Endothelial cell (in vitro differentiated cells): ENCODE measurements at places on chromosomes 4 and X. TPM values are rescaled to one million over a fixed set of nuclear protein-coding genes. Genes with fewer than 3 reads are reported as not detected.

DNA sequence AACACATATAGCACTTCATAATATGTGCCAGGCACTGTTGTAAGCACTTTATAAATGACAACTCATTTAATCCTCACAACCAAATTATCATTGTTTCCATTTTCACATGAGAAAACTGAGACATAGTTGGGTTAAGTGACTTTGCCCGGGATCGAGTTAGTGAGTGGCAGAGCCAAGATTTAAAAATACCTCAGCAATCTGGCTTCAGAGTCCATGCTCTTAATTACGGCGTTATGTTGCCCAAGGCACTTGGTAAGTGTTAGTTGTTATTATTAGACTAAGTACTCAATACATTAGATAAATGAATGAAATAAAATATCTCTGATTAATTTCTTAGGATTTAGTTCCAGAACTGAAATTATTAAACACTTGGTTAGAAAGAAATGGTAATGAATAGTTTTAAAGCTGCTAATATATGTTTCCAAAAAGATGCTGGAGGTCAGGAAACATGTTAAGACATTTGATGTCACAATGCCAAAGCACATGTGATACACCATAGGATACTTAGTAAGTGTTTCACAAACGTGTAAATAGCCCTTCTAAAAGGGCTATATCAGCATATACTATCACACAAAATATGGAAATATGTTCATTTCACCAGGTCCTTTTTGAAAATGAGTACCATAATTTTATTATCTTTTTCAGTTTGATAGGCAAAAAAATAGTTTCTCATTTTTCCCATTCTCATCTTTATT is 301.9 kb downstream of the GPAT3 start:
- no peaks in the 10 kb centered on the region for H3K27me3 ChIP-seq
- H3K4me1 ChIP-seq, result no peaks in the 10 kb centered on the region

DNA sequence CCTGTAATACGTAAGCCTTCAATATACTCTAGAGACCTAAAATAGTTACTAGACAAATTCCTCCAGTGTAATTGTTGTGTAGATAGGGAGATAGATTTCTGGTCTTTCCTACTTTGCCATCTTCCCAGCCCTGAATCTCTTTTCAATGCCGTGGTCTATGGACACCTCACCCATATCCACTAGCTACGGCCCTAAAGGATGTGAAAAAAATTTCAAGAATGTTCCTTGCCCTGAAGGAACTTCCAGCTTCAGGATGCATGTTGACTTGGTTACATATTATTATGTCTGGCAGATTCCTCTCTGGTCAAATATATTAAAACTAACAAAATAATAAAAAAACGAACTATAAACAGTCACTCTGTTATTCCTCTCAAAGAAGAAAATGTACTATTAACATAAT is 52.4 kb upstream of the TSPAN5 start:
- no peak overlapping the region for H3K27ac ChIP-seq
- H3K4me3 ChIP-seq, result no peak overlapping the region
- no peaks in the 10 kb centered on the region for H3K27me3 ChIP-seq
- DNase-seq, result no peak
- H3K36me3 ChIP-seq, result peaks cover 5% of the 10 kb centered on the region
- H3K4me1 ChIP-seq, result peaks cover 4% of the 10 kb centered on the region

DNA sequence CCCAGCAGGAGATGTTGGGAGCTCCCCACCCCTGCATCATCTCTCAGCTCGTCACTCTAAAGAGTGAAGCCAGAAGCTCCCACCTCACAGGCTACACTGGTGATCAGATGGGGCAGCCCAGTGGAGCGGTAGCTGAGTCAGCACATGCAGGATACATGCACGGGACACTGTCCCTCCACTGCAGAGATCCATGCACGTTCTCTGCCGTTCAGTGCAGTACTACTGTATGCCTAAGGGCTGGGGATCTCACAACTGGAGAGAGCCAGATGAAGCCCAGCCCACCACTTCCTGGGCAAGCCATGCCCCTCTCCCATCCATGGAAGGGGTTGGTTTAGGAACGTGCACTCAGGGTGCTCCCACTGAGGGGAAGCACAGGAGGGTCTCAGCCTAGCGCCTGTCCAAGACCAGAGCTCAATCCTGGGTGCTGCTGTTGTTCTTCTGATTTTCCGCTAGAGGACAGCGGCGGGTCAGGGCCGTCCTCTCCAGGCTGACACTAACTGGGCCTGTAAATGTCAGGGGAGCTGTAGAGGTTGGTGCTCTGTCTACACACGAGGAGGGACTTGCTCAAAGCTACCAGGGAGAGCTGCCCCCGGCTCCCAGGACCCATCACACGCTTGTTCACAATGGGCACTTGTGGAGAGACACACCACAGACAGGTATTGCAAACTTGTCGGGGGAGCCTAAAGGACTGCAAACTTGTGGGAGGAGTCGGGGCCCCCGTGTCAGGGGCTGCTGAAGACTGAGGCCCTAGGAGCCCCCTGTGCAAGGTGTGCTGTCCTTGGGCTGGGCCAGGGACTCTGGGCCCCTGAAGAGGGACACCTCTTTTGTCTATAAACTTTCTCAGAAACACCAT is 18.2 kb upstream of the ABLIM2 start:
- no peak overlapping the region for H3K4me3 ChIP-seq
- H3K36me3 ChIP-seq, result no peaks in the 10 kb centered on the region
- no peak overlapping the region for H3K27ac ChIP-seq
- peak; percentile 67 for DNase-seq

Gene TMEM150C
- 10.5 TPM for total RNA-seq

GRCh38 chrX:110795645-110796406 is at the start of gene CHRDL1:
Gene CHRDL1 (minus strand): TSS chrX:110795817. CDS start chrX:110792181, 3,636 bp downstream.
- peak within 1 kb of the TSS; percentile 86 for H3K4me3 ChIP-seq
- no peaks in the 10 kb centered on the region for H3K4me1 ChIP-seq
- DNase-seq, result peak; percentile 8
- H3K36me3 ChIP-seq, result no peaks in the 10 kb centered on the region
- H3K27ac ChIP-seq, result no peak within 1 kb of the TSS

DNA sequence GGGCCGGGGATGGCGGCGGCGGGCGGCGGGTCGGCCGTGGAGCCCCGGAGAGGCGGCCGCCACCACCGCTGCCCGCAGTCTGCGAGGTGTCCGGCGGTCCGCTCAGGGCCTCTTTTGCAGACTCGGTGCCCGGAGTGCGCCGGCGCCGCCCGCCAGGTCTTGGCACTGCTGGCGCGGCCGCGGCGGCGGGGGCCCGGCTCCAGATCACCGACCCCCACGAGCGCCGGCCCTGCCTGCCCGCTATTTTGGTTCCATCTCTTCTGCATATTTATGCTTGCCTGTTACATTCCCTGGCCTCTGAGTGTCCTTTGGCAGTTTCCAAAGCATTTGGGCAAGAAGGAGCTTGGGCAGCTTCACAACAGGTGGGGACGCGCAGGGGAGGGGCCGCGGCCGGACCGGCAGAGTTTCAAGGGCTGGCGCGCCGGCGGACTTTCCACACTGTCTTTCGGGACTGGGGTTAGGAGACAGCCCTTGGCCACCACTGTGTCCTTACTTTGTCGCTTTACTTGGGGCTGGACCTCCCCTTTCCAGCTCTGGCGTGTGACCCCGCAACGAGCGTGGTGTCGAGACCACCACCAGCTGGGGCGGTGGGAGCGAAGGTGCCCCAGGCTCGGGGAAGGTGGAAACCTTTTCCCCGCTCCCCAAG is 668 bp upstream of the TAPT1 start:
- peak overlapping the region; percentile 87 for H3K27ac ChIP-seq
- H3K27me3 ChIP-seq, result peaks cover 4% of the 10 kb centered on the region
- peak overlapping the region; percentile 95 for H3K4me3 ChIP-seq
- DNase-seq, result peak; percentile 51

- no peak overlapping the region for H3K27ac ChIP-seq
- H3K4me1 ChIP-seq, result peaks cover 6% of the 10 kb centered on the region
- no peaks in the 10 kb centered on the region for H3K36me3 ChIP-seq
- no peak for DNase-seq
- peaks cover 5% of the 10 kb centered on the region for H3K27me3 ChIP-seq
These were observed 39.8 kb downstream of the JAKMIP1 start for GRCh38 chr4:6160536-6160935.

DNA sequence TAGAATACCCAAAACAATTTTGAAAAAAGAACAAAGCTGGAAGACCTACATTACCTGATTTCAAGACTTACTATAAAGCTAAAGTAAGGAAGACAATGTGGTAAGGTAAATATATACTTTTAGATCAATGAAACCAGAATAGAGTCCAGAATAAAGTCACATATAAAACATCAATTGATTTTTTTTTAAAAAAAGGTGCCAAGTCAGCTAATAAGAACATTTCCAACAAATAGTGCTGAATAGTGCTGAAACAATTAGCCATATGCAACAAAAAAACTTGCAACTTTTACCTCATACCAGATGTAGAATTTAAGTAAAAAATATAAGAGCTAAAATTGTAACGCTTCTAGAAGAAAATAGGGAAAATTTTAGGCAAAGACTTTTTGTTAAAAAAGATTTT is 73.0 kb upstream of the PDHA1 start:
- H3K4me3 ChIP-seq, result no peak overlapping the region
- H3K4me1 ChIP-seq, result no peaks in the 10 kb centered on the region
- no peaks in the 10 kb centered on the region for H3K36me3 ChIP-seq
- H3K27ac ChIP-seq, result no peak overlapping the region
- no peaks in the 10 kb centered on the region for H3K27me3 ChIP-seq
- no peak for DNase-seq

Gene NPY2R
- 3.6 TPM for total RNA-seq

GRCh38 chr4:44670506-44671199 is 7.6 kb upstream of the GUF1 start:
- no peak for DNase-seq
- H3K27ac ChIP-seq, result no peak overlapping the region
- H3K4me3 ChIP-seq, result no peak overlapping the region

DNA sequence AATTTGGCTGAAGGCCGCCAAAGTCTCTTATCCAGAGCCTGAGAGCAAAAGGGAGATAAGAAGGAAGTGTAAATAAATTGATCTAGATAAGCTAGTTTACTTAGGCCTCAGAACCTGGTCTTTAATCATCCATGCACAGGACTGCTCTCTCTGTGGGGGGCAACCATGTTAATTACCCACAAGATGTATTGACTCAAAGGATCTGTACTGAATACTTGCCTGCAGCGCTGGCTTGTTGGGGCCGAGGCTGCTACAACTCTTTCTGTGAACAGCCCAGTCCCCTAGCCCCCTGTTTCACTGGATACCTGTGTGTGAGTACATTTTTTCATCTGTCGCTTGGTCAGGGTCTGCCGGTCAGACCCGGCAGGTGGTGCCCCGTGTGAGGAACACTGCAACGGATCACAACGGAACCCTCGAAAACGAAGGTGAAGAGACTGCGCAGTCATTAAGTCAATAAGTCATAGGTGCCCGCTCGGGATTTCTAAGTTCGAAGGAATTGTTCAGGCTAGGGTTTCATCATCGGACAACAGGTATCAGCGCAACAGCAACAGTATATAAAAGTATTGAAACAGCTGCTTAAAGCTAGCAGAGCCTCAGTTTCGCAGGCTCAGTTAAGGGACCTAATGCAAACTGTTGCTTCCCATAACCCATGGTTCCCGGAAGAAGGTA is 8.3 kb downstream of the MAGEA11 start:
- peaks cover 2% of the 10 kb centered on the region for H3K4me1 ChIP-seq
- H3K27me3 ChIP-seq, result no peaks in the 10 kb centered on the region
- no peak overlapping the region for H3K27ac ChIP-seq
- DNase-seq, result no peak
- H3K4me3 ChIP-seq, result no peak overlapping the region

Gene NSUN7
- total RNA-seq, result 8.5 TPM

DNA sequence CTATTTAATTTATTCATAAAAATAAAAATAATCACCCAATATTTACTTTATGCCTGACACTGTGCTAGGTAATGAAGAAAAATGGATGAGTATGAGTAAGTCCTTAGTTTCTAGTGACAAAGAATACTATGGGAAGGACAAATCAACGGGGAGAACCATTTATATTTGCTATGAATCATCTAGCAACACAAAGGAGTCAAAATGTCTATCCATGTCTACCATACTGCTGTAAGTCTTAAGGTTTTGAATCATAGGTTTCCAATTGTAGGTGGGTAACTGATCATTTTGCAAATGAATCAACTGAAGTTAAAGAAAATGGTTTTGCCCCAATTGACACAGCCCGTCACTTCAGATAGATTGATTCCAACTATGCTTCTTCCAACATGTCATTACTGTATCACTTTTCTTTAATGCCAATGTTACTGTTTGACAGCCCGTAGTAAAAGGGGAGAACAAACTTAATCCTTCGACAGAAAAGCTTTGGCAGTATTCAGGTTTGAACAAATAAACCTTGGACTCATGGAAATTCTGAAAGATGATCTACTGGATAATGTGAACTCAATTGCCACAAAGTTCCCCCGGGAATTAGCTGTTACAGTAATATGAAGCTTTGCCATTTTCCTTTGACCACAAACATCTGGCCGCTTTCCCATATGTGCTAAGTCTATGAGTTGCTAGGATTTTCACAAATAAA is 3.2 kb downstream of the TDO2 start:
- H3K4me1 ChIP-seq, result no peaks in the 10 kb centered on the region
- no peaks in the 10 kb centered on the region for H3K27me3 ChIP-seq
- DNase-seq, result no peak
- no peak overlapping the region for H3K4me3 ChIP-seq
- H3K27ac ChIP-seq, result no peak overlapping the region
- no peaks in the 10 kb centered on the region for H3K36me3 ChIP-seq

- no peak for DNase-seq
- H3K36me3 ChIP-seq, result no peaks in the 10 kb centered on the region
- H3K4me1 ChIP-seq, result peaks cover 12% of the 10 kb centered on the region
- H3K27ac ChIP-seq, result no peak overlapping the region
- H3K4me3 ChIP-seq, result no peak overlapping the region
These were observed 6.4 kb downstream of the SYP start for GRCh38 chrX:49193542-49193964.

DNA sequence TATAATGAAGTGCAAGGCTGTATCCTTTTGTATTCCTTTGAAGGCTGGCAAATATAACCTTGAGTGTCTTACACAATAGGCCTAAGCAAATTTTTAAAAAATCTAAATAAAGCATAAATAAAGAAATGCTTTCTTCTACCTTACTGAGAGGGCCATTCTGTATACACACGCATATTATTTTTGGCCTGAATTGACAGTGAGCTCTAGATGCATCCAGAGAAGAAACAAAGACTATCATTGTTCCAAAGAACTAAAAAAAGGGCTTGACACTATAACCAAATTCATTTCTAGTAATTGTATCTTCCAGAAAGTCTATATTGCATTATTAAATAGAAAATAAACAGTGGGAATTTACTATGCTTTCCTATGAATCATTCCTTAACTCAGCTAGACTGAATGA is 100.2 kb downstream of the MAGEB17 start:
- no peak overlapping the region for H3K4me3 ChIP-seq
- H3K4me1 ChIP-seq, result no peaks in the 10 kb centered on the region
- H3K27ac ChIP-seq, result no peak overlapping the region
- no peaks in the 10 kb centered on the region for H3K27me3 ChIP-seq
- no peak for DNase-seq

- no peak overlapping the region for H3K27ac ChIP-seq
- no peak for DNase-seq
- H3K36me3 ChIP-seq, result peaks cover 19% of the 10 kb centered on the region
- H3K4me1 ChIP-seq, result no peaks in the 10 kb centered on the region
- no peak overlapping the region for H3K4me3 ChIP-seq
These were observed 72.5 kb downstream of the UBE2K start for GRCh38 chr4:39770471-39770870.
